ENCODE measurements at places on chromosomes 4 and X.

DNA sequence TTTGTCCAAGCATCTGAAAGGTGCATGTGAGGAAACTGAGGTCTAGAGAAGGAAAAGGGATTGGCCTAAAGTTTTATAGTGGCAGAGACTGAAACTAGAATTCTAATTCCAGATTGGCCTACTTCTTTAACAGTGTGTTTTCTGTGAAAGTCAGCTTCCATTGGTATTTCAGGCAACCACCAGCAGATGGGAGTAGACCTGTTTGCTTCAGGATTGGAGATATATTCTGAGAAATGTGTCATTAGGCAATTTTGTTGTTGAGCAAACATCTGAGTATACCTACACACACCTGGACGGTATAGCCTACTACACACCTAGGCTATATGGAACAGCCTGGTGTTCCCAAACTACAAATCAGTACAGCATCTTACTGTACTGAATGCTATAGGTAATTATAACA lies 207.3 kb upstream of the RADX start:
- no peak for DNase-seq

DNA sequence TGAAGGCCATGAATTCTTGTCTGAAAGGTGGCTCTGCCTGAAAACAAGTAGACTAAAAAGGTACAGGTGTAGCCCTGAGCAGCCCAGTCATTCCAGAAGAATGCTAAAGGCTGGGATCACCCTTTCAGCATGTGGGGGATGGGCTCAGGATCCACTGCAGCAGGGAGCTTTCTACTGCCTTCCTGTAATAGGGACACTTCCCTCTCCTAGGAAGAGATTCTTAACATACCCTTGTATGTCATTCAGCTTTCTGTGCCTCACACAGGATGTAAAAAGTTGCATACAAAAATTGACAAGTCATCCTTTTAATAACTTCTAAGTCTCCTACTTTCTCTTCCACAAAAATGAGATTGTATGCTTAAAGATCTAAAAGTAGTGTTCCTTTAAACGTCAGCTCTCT lies 123.3 kb downstream of the ZNF518B start:
- no peak for DNase-seq

DNA sequence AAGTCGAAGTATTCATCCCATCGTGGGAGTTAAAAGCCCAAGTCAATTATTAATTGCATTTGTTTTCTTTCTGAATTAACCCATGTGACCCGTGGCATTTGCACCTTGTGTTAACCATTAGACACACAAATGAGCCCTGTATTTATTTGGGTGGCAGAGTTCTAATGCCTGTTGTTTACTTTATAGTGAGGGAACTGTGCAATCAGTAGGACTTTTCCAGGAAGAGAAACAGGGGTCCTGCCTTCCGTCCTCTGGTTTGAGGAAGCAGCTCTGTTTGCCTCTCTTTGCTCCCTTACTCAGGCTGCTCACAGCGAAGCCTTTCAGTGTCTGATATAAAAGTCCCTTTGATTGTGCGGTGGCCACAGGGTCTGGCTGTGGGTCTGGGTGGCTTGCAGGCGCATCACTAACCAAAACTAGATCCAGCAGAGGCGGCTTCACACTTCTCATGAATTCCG lies 263.6 kb downstream of the PTTG2 start:
- DNase-seq: no peak

GRCh38 chr4:15665753-15666365 lies 10.7 kb upstream of the FBXL5 start:
- no peak for DNase-seq

GRCh38 chrX:6891404-6891803 lies 256.1 kb upstream of the STS start:
- no peak for DNase-seq

DNA sequence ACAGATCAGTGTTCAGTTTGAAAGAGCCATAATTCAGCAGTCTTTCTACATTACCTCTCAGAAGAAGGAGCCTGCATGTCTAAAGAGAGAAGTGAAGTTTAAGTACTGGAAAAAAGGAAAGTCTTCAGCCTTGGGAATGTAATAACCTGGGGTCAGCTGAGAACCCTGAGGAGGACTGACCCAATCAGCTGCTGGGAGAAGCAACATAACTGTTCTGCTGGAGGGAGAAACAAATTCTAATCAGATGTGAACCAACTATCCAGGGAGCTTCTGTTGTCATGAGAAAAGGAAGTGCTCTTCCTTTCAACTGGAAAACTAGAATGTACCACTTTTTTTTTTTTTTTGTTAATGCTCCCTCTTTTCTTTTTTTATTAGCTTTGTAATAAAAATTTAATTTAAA lies 64.5 kb upstream of the PDE5A start:
- no peak for DNase-seq

DNA sequence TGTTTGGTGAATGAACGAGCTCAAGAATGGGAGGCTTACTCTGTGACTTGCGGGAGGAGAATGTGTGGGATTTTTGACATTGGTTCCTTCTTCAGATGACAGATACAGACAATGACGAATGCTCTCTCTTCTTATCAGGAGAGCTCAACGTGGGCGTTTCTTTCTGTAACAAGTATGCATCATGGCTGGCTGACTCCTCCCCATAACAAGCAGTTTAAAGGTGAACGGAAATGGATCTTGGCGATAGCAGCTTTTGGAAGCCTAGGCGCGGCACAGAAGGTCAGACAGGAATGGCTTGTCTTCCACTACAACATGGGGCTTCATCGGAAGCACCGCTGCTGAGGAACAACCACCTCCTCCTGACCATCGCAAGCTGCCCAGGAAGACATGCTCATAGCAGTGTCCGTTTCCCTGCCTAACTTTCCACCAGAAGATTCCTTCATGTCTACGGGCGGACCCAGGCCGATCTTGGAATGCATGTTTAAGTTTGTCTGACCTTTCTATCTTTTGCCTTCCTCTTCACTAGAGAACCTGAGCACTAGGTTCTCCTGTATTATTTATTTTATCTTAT lies 18.3 kb upstream of the ACSL1 start:
- no peak for DNase-seq

GRCh38 chrX:51851507-51852085 lies 41.8 kb upstream of the MAGED1 start:
- DNase-seq: no peak

GRCh38 chr4:187010052-187010451 lies 286.4 kb upstream of the FAT1 start:
- no peak for DNase-seq

- DNase-seq: no peak
Measured at GRCh38 chr4:172708184-172708583, 460.4 kb upstream of the GALNT7 start.

DNA sequence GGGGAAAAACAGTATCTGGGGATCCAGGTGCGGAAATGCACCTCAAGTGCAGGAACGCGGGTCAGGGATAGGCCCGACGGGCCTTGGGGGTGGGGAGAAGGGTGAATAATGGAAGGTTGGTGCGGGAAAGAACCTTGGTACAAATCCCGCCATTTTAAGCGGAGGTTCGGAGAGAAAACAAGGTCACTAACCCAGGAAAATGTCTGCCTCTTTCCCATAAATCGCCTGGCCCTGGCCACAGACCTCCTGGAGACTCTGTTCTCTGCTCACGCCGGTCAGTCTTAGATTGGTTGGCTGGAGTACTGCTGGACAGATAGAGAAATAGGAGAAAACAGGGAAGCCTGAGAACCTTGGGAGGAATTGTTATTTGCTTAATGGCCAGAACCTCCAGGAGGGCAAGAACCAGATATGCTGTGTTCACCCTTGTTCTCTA lies 897 bp upstream of the FBXL5 start:
- no peak for DNase-seq

DNA sequence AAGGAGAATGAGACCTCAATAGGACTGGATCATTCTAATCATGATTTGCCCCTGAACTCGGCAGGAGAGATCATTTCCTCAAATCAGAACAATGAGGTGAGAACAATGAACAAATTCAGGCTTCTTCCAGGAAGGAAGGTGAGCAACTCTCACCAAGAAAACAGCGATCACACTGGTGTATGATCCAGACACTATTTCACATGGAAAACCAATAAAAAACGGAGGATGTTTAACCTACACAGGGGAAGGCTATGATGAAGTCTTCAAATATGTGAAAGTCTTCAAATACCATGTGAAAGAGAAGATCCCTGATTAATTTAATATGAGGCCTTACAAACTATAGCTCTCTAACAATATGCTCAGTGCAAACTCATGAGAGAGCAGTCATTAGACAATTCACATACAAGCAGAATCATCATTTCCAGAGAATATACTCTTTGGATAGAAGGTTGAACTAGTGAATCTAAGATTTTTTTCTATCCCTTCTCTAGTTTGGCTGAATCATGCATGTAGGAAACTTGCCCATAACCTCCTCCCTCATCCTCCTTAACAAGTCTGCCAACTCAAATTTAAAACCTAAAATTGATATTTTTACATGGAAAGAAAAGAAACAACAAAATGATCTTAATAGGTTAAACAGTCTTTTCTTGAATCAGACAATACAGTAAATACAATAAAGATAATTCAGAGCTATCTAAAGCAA lies 122.5 kb downstream of the ADAMTS3 start:
- DNase-seq: no peak

- DNase-seq: no peak
Measured at GRCh38 chr4:141625023-141625422, 11.4 kb upstream of the IL15 start.

GRCh38 chrX:23317799-23318724 lies 16.6 kb upstream of the PTCHD1 start:
- DNase-seq: no peak

Measured in fibroblast of skin of left quadriceps (primary cell).